ENCODE measurements at places on chromosomes 1 and 21.

GRCh38 chr1:41918450-41919043, at the start of gene HIVEP3:
TSS of gene HIVEP3 (minus strand) at chr1:41918922.
- no peak for DNase-seq

DNA sequence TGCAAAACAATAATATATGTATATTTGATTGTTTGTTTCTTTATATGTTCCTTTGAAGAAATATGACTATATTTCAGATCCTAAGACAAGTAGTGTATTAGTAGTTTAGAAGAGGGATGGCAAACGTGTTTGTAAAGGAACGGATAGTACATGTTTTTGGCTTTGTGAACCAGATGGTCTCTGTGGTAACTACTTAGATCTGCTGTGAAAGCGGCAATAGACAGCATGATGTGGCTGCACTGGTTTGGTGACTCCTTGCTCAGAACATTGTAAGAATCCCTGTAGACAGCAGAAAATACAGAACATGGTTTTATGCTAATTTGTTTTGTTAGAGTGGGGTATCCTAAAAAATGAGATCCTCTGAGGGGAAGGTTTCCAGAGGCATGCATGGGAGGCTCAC, 3.1 kb downstream of the ACADM start:
- DNase-seq = no peak

DNA sequence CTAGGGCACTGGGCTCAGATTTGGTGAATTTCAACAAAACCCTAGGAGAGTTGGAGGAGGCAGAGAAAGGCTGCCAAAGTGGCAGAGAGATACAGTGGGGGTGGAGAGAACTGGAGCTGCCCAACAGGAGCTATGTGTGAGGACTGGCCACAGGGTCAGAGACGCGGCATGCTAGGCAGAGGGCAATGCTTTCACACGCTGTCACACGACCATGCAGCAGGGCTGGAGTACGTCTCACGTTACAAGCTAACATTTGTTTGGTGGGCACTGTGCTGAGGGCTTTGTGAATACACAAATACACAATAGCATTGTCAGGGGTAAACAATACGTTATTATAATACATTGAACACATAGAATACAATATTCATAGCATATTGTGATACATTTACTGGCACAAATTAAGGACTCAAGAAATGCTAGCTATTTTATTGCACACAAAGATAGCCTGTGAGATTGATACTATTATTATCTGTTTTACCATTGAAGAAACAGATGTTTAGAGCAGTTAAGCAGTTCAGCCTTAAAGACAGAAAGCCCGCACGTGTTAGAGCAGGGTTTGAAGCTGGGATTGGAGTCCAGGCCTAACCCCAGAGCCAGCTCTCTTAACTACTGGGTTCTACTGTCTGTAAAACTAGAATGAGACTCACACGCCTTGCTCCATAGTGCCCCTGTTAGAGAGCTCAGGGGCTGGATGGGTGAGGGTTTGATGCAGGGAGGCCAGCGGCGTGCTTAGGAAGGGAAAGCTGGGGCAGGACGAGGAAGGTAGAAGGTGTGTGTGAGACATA, 4.5 kb downstream of the RAB7B start:
- DNase-seq = no peak

DNA sequence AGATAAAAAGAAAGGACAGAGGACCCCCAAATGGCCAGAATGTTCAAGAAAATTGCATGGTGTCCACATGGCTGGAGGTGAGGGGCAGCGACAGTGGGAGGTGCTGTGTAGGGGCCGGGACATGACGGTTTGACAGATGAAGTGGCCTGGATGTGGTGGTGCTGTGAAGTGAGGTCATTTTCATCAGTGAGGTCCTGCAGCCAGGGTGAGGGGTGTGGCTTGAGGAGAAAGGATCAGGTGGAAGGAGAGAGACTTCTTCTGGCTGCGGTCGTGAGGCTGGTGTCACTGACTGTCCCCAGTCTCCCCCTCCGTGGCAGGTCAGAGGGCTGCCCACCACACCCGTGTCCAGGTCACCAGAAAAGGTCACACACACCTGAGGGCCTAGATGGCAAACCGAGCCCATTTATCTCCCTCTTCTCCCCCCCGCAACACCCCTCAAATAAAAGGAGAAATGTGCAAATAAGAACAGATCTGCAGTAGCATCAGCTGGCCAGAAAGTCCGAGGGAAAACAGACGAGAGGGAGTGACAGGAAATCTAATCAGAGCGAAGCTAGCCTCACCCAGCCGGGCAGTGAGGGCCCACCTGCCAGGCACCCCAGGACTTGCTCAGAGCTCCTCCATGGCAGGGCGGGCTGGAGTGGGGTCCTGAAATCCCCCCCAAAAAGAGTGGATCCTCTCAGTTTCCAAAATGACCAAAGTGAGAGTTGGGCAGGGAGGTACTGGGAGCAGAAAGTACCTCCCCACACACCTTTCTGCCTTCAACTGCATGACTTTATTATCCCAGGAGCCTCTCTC, 148.5 kb upstream of the EDN2 start:
- no peak for DNase-seq

DNA sequence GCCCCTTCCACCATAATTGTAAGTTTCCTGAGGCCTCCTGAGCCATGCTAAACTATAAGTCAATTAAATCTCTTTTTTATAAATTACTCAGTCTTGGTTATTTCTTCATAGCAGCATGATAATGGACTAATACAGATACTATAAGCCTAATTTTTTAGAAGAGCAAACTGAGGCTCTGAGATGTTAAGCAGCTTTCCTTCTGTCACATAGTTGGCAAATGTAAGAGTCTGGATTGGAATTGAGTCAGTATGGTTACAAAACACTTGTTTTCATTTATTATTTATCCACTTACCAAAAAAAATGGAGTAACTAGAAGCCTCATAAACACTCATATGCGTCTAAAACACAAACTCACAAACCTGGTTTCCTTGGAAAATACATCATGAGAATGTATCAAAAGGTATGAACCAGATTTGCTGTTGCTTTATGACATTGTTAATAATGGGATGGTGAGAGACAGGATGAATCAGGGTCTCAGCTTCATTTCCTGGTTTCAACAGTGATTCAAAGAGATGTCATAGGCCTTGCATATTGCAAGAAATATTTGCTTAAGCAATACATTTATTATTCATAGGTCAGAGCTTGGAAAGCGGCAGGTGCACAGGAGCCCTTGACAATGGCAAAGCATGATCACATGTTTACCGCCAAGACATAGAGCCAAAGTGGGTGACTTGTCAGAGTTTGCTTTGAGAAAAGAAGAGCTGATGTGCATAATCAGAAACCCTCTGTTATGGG, 221.5 kb downstream of the GRIK1 start:
- no peak for DNase-seq

- DNase-seq = no peak
Observed at GRCh38 chr1:93296555-93297154, 49.1 kb upstream of the DR1 start.

GRCh38 chr1:200970771-200971427, 52.6 kb downstream of the KIF21B start:
- no peak for DNase-seq

DNA sequence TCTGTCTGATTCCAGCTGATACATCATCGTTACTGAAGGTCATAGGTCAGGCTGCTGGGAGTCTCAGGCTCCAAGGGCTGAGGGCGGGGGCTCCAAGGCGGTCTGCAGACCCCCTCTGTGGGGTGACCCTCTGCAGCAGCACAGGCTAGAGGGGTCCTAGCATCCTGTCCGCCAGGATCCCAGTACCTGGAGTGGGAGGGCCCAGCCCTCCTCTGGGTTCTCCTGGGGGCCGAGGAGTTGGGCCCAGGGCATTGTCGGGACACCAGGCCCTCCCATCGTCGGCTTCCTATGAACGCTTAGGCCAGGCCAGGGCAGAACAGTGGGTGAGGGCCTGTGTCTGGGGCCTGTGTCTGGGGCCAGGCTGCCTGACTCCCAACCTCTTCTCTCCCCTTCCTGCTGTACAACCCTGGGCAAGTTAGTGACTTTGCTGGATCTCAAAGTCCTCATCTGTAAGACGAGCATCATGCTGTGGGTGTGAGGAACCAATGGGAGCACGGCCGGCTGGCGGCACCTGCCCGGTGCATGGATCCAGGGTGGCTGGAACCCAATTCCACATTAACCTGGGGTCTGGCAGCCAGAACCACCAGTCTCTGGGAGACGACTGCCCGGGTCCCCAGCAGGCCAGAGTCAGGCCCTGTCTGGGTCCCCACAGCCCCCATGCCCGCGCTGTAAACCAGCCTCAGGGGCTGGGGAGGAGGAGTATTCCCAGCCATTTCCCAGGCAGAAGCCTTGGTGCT, 56.2 kb upstream of the COL18A1 start:
- DNase-seq = no peak

GRCh38 chr1:116914667-116915066, 5.0 kb downstream of the PTGFRN start:
- no peak for DNase-seq

DNA sequence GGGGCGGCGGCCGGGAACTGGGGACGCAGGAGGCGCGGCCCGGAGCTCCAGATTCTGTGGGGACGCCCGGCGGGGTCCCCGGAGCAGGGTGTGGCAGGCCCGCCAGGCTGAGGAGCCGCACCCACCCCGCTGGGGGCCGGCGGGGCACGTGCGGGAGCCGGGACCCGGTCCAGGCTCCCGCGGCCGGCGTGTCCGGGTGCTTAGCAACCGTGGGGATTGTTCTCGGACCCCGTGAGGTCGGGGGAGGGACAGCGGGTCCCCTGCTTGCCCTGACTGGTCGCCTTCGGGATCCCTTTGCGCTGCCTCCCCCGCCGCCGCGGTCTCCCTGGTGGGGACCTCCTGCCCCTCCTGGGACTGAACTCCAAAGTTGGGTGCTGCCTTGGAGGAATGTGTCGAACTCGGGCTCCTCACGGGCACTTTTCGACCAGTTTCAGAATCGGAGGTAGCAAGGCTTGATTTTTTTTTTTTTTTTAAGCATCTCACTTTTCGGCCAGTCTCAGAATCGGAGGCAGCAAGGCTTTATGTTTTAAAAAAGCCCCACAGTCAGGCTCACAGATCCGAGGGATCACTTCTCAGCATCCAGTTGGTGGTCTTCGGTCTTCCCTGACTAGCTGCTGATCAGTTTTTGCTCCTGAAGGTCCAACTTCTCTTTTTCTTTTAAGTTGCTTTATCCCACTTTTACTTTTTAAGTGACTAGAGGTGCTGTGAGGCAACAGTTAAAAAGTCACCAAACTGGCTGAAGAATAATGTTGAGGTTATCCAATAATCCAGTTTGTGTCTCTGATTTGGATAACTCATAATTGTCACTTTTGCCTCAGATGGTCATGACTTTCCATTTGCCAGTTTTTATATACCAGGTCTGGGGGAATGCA, 648 bp downstream of the FAM76A start:
- peak; percentile 25 for DNase-seq

- no peak for DNase-seq
Observed at GRCh38 chr1:112444269-112444668, 48.3 kb downstream of the CTTNBP2NL start.

GRCh38 chr1:41838266-41838665, 80.5 kb downstream of the HIVEP3 start:
- no peak for DNase-seq

- DNase-seq = no peak
Observed at GRCh38 chr1:210214573-210215409, 17.8 kb upstream of the SERTAD4 start.

DNA sequence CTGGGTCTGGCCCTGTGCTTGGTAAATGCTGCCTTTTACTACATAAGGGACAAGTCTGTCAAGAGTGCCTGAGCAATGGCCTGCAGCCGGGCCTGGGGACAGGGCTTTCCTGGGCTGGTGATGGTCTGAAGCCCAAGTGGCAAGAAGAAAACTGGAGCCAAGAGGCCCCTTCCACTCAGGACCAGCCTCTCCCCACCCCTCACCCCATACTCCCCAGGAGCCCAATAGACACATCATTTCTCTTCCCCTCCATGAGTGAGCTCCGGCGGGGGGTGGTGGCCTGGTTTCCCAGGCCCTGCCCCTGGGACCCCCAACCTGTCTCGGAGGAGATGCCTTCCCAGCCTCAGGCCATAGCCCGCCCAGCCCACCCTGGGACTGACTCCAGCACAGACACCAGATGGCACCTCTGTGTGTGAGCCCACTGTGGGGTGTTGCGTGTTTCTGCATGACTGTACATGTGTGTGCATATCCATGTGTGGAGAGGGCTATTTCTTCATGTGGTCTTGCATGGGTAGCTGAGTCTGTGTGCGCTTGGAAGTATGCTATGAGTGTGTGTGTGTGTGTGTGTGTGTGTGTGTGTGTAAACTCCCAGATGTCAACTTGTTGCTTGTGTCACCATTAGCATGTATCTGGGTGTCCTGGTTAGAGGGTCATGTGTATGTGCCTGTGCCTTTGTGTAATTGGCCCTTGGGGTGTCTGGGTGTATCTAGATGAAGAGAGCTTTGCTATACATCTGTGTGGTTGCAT, 14.3 kb upstream of the LRP8 start:
- no peak for DNase-seq

DNA sequence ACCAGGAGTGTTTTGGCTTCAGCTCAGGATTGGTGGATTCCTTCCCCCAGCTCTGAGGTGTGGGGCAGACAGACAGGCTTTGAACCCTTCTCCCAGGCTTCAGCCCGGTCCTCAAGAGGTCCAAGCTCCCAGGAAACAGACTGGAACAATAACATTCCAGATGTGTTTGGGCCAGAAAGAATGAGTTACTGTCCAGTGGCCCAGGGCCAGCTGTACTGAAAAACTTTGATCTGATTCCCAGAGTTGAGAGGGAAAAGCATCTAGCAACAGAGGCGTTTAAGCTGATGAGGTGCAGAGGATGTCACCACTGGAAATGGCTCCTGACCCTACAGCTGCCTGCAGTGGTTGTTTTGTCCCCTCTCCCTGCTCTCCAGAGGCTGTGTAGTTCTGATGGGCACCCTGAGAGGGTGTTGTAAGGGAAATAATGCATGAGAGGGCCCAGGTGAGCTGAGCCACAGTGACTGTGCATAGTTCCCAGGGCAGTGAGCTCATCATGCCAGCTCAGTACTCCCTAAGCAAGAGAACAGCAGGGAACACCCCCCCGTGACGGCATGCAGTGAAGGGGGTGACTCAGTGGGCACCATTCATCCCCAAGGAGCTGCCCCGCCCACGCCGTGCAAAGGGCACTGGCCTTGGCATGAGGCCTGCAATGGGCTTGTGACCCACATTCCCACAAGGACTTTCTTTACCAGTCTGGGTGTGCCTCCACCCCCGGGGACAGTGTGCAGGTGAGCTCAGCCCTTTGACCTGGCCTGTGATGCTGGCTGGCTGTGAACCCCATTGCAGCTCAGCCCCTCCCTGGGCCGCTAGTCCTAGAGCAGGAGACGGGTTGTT, 13.8 kb upstream of the SFN start:
- DNase-seq = no peak

- no peak for DNase-seq
Observed at GRCh38 chr1:26188477-26188876, 1.9 kb upstream of the CATSPER4 start.

DNA sequence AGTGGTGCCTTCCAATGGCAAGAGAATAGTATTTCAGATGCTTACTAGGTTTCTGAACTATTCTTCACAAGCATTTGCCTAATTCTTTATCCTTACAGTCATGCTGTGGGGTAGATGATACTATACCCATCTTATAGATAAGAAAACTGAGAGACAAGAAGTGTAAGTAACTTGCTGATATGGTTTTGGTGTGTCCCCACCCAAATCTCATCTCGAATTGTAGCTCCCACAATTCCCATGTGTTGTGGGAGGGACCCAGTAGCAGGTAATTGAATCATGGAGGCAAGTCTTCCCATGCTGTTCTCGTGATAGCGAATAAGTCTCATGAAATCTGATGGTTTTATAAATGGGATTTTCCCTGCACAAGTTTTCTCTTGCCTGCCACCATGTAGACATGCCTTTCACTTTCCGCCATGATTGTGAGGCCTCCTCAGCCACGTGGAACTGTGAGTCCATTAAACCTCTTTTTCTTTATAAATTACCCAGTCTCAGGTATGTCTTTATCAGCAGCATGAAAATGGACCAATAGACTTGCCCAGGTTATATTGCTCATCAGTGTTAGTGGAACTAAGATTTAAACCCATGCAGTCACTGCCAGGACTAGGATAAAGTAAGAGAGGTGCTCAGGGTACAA, 298.7 kb downstream of the GRIK1 start:
- no peak for DNase-seq

All from Kasumi-1 (cell line).